ENCODE measurements at places on chromosomes 2 and 18.

DNA sequence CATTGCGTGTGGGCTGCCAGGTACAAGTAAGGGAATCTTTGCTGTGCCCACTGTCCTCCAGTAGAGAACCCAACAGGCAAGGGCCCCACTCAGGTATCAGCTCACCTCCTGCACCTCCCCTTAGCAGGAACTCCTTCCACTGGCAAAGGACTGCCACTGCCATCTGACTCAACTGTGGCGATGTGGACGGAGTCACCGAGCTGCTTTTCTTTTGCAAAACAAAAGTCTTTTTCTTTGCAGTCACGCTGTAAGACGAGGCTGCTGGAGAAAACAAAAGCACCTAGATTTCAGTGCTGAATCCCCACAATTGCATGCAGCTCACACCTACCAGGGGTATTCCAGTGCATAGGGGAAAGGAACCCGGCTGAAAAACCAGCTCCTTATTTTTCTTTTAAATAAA lies 7.9 kb downstream of the MTERF4 start:
- no peak for DNase-seq

DNA sequence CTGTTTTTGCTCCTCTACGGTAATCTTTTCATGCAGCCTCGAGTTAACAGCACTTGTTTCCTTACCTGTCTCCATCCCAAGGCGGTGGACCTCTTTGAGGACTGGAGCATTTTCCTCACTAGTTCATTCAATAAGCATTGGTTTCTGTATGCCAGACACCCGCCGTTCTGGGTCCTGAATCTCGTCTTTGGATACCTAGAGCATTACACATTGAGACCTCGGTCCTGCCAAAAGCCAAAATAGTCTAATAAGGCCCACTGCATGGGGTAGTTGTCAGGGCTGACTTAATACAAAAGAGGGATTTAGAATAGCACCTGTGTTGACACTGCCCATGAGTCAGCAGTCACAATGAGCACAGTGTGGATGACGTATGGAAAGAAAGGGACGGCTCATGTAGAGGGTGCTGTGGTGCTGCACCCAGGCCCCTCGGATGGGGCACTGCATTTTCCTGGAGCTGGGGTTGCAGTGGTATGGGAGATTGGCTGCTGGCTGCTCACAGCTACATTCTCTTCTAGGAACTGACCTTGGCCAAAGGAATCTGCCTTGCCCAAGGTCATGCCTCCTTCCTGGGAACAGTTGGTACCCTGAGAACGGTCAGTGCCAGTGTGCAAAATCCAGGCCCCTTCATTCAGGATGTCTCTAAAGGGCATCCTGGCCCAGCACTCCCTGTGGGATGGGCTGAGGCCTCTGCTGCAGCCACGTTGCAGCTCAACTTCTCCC lies 126.9 kb upstream of the NCK2 start:
- no peak for DNase-seq

DNA sequence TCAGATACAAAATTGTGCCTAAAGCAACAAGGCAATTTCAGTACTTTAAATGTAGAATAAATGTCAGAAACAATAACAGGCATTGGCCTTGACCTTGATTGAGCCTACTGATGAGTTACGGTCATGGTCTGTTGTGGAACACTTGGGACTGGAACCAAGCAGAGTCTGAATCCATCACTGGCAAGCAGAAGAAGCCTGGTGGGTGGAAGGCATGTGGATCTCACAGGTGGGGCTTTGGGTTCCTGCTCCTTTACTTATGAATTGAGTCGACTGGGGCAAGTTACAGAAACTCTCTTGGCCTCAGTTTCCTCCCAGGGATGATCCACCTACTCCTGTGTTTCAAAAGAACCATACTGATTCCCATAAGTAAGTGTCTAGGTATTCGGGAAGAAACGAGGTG lies 102.3 kb downstream of the KCNF1 start:
- DNase-seq: no peak

DNA sequence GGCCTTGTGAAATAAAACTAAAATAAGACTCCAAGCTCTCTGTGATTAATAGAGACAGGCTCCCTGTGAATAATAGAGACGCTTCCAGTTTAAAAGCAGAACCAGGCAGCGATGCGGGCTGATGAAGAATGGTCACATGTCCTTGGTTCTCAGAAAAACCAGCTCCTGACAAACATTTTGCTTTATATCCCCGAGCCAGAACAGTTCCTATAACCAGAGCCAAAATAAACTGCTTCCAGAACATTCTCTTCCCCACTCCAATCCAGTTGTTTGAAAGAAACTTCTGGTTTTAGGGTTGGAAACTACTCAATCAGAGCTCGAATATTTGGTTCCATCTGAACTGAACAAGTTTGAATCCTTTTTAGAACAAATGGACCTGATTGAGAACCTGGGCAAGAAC lies 213.7 kb downstream of the TSN start:
- no peak for DNase-seq

DNA sequence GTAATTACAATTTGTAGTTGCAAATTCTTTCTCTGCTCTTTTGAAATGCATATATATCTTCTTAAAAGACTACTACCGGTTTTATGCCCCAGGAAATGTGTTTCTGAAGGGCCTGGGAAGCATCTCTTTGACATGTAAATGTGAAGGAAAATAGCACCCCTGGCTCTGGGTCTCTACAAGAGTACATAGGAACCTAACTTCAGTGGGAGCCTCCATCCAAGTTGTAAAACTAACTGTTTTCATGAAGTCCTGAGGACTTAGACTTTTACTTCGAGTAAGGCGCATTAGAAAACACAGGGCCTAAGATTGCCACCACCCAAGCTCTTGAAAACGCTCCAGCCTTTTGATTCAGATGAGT lies 99.4 kb downstream of the CBLN2 start:
- no peak for DNase-seq

GRCh38 chr2:159585622-159586021 lies 30.7 kb downstream of the BAZ2B start:
- no peak for DNase-seq

- DNase-seq: no peak
These were observed 81.9 kb upstream of the VWC2L start for GRCh38 chr2:214328941-214329340.

GRCh38 chr18:44245019-44245418 lies 435.7 kb upstream of the SETBP1 start:
- DNase-seq: no peak

All from T-helper 2 cell (primary cell).